ENCODE measurements at places on chromosomes 16 and 17.

DNA sequence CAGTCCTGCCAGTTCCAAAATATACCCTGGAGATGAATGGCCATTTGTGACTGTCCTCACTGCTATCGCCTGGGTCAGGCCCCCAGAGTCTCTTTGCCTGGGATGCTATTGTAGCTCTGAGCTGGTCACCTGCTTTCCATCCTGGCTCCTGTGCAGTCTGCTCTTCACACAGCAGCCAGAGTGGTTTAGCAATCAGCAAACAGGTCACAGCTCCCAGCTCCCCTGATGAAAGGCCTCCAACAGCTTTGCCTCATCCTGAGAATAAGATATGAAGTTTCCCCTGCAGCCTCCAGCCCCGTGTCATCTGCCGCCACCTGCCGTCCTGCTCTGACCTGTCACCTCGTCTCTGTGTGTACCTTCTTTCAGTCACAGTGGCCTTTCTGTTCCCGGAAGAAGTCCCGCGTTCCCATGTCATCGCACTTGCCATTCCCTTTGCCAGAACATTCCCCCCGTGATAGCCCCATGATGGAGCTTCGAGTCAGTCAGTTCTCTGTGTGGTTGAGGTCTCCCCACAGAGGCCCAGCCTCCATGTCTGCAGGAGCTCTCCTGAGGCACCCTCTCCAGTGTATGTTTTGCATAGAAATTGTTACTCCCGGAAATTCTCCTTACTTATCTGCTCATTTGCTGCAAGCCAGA is 281.5 kb downstream of the SNX29 start:
- no peak for DNase-seq

DNA sequence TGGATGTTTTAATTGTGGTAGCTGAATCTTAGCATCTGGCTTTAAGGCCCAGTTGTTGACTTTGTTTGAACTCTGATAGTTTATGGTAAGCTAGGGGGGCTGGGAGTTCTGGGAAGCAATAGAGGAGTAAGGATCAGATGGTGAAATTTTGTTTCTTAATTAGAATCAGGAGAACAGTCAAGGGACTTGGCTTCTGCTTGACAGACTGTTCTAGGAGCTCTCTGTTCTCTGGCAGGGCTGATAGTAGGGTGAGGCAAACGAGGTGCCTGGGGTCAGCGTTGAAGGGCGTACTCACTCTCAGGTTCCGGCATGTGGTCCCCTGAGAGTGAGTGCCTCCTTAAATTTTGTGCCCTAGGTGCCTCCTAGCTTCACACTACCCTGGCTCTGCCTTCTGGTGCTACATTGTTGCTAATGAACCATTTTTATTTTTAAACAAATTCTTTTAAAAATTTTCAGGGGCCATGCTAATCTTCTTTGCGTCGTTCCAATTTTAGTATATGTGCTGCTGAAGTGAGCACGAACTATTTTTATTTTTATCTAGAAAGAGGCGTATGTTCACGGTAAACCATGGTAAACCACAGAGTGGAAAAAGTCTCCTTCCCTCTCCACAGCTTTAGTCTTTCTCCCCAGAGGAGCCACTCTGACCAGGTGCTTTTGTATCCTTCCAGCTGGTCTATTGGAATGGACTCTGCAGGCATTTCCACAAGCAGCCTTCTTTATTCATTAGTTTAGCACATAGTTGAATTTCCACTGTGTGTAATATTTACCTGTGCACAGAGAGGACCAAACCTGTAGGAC is 19.7 kb downstream of the SLC7A6 start:
- DNase-seq: no peak

- no peak for DNase-seq
Observed at GRCh38 chr16:62077998-62078397, 41.8 kb upstream of the CDH8 start.

DNA sequence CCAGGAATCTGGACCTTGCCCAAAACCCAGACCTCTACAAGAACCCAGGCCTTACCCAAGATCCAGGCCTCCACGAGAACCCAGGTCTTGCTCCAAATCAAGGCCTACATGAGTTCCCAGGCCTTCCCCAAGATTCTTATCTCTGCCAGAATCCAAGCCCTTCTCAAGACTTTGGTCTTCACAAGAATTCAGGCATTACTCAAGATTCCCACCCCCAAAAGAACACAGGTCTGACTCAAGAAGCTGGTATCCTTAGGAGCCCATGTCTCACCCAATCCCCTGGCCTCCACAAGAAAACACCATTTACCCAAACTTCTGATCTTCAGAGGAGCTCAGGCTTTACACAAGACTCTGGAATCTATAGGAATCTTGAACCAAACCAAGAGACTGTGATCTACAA is 2.6 kb downstream of the SPEM3 start:
- no peak for DNase-seq

GRCh38 chr16:29154676-29155121 is 169.8 kb downstream of the LAT start:
- DNase-seq: no peak
